Head of caudate nucleus (tissue), 42 donors: ENCODE measurements at places on chromosomes 2 and 18.

DNA sequence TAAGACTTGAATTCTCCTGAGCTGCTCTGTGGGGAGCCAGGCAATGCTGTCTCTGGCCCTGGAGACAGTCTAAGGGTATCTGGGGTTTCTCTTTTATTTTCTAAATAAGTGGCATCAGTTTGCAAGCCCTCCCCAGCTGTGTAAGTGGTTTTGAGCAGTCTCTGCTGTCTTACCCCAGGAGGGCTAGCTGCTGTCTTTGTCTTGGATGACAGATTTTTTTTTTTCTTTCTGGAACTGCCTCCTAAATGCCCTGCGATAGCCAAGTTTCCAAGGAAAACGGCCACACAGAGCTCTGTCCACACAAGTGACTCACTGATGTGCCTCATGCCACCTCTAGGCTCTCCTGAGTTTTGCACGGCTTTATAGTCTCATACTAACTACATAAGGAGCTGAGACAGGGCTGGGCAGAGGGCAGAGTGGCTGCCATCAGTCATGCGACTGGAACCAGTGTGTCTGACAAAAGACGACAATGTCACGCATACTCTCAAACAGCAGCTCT, 37.2 kb upstream of the THOC1 start:
- DNase-seq: no peak

- no peak for DNase-seq
Measured at GRCh38 chr2:160322320-160322719, 122.2 kb upstream of the ITGB6 start.

DNA sequence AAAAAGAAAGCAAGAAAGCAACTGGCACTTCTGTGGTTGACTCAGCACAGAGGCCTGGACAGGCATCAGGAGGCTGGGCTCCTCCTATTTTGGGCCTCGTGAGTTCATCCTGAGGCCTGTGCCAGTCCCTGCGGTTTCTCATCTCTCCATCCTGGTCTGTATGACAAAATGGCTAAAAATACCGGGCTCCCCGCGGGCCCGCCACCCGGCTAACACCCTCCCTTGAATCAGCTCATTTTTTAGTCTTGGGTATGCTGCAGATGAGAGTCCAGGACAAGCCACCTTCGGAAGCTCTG, 62.3 kb upstream of the YWHAQ start:
- DNase-seq: no peak

- DNase-seq: no peak
Measured at GRCh38 chr2:121534007-121534406, 3.3 kb downstream of the RNU4ATAC start.

GRCh38 chr2:218152777-218153176, 14.0 kb downstream of the CXCR1 start:
- DNase-seq: peak; percentile 53

DNA sequence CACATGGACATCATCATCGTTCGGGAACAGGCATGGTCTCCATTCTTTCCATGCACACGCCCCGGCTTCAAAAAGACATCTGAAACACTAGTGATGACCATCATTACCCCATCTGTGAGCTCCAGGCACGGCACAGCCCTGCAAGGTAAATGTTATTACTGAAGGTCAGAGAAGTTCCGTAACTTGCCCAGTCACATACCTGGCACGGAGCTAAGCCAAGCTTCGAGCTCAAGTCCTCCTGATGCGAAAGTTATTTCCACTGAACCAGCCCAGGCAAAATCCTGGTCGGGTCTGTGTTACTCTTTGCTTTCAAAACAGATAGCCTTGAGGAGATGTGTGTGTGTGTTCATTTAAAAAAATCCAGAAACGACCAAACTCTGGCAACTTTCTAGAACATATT, 22.8 kb downstream of the FHL2 start:
- DNase-seq: no peak
